ENCODE measurements at places on chromosomes 3 and 15. TPM values are rescaled to one million over a fixed set of nuclear protein-coding genes. Genes with fewer than 3 reads are reported as not detected.

Gene CD200
- total RNA-seq, result 1.1 TPM

GRCh38 chr3:156643729-156644389 is 30.5 kb upstream of the TIPARP start:
- peak; percentile 57 for DNase-seq

GRCh38 chr3:158160958-158161357 is 51.1 kb downstream of the RSRC1 start:
- no peak for DNase-seq

- DNase-seq, result no peak
Observed at GRCh38 chr3:178295292-178295912, 240.8 kb upstream of the KCNMB2 start.

DNA sequence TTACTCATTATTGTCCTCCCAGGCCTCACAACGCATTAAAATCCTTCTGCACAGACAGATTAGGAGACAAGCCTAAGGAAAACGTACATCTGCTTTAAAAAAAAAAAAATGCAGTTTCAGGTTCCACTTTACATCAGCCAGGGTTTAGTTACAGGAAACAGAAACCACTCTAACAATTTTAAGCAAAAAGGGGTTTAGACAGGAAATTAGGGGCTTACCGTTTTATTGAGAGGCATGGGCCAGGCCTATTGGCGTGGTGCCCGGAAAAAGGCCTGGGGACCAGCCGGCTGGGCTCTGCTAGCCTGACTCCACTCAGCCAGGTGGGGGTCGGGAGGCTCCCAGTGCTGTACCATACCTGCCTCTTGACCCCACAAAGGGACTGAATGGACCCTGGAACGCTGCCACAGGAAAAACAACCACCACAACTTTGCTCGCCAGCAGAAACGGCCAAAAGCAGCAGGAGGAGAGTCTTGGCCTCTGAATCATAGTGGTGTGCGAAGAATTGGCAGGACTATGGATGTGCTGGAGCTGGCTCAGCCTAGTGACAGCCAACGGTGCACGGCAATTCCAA is 124.3 kb downstream of the CHSY1 start:
- peak; percentile 43 for DNase-seq

Measured in CD8-positive, alpha-beta T cell (primary cell).